ENCODE measurements at places on chromosomes 7 and 10.

DNA sequence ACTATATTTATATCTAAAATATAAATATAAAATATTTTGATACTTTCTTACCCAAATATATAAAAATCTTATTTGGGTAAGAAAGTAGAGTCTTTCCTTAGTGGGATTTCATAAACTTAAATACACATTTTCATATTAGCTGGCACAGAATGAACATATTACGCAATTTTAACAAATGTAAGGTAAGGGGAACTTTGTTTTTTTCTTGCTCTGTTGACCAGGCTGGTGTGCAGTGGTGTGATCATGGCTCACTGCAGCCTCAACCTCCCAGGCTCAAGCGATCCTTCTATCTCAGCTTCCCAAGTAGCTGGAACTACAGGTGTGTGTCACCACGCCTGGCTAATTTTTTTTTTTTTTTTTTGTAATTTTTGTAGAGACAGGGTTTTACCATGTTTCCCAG, 18.3 kb downstream of the CYP26A1 start:
- no peak for DNase-seq

- DNase-seq = no peak
These were observed 63.6 kb upstream of the HGF start for GRCh38 chr7:81833401-81833800.

DNA sequence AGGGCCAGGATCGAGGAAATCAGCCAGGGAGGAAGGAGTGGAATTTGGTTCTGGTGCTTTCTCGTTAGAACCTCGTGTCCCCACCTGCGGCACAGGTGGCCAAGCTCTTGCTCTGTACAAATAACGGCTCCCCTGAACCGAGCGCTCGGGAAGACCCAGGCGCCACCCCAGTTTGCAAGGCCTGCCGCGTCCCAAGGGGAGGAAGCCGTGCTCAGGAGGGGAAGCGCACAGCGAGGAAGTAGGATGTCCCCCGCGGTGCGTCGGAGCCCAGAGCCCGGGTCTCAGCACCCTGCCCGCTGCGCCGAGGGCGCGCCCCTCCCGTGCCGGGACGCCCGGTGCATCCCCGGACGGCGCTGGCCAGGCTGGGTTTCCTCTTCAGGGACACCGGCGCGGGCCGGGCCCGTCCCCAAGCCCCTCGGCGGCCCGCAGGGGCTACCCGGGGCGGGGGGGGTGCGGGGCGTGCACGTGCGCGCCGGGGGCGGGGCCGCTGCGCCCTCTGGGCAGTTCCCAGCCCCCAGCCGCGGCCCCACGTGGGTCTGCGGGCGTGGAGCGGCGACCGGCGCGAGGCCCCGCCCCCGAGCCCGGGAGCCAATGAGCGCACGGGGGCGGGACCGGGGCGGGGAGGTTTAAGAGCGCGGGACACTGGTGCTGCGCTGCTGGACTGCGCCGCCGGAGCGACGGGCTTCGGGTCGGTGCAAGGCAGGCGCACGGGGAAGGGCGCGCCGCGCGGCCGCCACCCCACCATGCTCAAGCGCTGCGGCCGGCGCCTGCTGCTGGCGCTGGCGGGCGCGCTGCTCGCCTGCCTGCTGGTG, at the start of gene LFNG:
LFNG (plus strand) TSS at position 656 of the 812 bp plus-strand sequence; CDS start at position 744, 88 bp downstream.
- no peak for DNase-seq

DNA sequence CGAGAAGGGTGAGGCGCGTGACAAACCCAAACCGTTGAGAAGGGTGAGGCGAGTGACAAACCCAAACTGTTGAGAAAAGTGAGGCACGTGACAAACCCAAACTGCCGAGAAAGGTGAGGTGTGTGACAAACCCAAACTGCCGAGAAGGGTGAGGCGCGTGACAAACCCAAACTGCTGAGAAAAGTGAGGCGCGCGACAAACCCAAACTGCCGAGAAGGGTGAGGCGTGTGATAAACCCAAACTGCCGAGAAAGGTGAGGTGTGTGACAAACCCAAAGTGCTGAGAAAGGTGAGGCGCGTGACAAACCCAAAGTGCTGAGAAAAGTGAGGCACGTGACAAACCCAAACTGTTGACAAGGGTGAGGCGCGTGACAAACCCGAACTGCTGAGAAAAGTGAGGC, 25.0 kb downstream of the ESYT2 start:
- no peak for DNase-seq

DNA sequence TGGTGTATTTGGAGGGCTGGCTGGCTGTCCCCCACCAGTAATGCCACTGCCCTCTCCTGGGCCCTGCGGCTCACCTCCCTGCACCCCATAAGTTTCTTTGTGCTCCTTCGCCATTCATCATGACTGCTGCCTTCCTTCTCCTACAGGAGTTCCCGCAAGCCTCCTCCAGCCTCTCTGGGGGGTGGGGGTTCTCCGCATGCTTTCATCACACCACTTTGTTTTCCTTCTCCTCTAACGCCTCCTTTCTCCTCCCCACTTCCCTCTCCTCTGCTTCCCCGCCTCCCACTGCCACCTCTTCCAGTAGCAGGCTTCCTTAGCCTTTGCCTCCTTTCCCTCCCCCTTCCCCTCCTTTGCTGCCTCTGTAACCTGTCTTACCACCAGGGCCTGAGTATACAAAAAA, 58.1 kb downstream of the PAX2 start:
- no peak for DNase-seq

GRCh38 chr10:114823077-114823463, 1.5 kb downstream of the FHIP2A start:
- DNase-seq = no peak

GRCh38 chr10:128026615-128027300, 99.5 kb downstream of the MKI67 start:
- no peak for DNase-seq

DNA sequence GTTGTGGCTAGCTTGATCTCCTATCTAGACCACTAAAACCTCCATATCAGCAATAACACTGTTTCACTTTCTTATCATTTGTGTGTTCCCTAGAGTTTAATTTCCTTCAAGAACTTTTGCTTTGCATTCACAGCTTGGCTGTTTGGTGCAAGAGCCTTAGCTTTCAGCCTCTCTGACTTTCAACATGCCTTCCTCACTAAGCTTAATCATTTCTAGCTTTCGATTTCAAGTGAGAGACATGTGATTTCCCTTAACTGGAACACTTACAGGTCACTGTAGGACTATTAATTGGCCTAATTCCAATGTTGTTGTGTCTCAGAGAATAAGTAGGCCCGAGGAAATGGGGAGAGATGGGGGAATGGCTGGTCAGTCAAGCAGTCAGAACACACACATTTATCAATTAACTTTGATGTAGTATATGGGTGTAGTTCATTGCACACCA, 10.6 kb upstream of the BPGM start:
- DNase-seq = no peak

DNA sequence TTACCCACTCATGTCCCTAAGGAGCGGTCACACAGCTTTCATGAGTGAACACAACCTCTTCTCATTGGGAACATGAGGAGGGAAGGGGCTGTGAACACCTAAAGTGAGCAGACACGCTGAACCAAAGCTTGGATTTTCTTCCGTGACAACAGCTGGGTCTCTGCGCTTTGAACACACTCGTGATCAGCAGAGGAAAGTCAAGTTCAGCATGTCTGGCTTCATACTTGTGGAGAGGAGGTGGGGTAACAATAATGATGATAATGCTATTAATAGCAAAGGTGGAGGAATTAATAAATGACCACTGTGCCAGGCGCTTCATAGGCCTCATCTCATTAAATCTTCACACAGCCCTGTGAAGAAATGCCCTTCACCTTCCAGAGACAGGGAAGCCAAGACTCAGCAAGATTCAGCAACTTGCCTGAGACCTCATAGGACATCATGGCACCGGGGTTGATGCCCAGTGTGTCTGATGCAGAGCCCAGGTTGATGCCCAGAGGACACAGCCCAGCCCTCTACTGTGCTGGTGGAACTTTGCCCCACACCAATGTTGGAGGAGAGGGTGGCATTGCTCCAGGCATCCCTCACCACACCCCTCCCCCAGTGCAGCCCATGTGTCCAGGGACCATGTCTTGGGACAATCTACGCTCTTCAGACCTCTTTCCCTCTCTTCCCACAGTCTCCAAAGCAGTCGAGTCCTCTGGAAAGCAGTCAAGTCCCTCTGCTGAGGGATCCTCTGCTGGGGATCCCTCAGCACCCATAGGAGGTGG, 40.6 kb downstream of the GSDME start:
- no peak for DNase-seq
